Naive B cell (primary cell): ENCODE measurements at places on chromosomes 4 and X. TPM values are rescaled to one million over a fixed set of nuclear protein-coding genes. Genes with fewer than 3 reads are reported as not detected.
A peak's percentile ranks its signal among the peaks of the same experiment; 100 is the strongest.

GRCh38 chrX:68204521-68205038 is 228.7 kb downstream of the OPHN1 start:
- DNase-seq = no peak

GRCh38 chr4:47668810-47669408 is 169.0 kb downstream of the CORIN start:
- peak; percentile 25 for DNase-seq

GRCh38 chr4:152785639-152786615 is 6.2 kb downstream of the ARFIP1 start:
- DNase-seq = no peak

DNA sequence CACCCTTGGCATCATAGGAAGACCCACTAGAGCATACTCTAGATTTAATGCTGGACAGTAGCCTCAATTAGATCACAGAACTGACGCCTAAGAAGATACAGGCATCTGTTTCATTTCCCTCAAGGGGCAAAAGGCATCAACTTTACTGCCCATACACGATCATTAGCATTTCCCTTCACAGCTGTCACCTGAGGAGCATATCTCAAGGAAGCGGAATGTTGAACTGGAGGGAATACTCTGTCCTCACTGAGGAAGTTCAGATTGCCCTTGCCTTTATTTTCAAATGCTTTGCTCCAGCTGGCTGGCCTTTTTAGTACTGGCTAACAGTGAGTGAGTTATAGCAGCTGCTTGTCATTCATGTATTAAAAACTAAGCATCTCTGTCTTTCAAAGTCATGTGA is 508.4 kb upstream of the GALNT7 start:
- no peak for DNase-seq

- DNase-seq = no peak
These were observed 2.5 kb downstream of the FGF5 start for GRCh38 chr4:80268936-80269335.

DNA sequence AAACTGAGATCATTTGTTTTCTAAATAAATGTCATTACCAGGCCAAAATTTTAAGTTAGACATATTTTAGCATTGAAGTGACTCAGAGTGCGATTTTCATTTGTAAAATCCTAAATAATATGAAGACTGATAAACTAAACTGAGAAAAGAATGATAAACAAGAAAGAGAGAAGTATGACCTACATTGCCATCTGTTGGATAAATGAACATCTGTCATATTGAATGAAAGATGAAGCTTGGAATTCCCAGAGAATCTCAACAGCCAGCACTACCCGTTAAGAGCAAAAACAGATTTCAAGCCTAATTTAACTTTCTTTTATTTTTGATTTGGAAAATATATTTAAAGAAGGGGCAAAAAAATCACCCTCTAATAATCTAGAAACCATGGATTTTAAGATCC is 591.0 kb upstream of the ATOH1 start:
- no peak for DNase-seq

- no peak for DNase-seq
These were observed 132.6 kb downstream of the GLUD2 start for GRCh38 chrX:121179972-121180371.

DNA sequence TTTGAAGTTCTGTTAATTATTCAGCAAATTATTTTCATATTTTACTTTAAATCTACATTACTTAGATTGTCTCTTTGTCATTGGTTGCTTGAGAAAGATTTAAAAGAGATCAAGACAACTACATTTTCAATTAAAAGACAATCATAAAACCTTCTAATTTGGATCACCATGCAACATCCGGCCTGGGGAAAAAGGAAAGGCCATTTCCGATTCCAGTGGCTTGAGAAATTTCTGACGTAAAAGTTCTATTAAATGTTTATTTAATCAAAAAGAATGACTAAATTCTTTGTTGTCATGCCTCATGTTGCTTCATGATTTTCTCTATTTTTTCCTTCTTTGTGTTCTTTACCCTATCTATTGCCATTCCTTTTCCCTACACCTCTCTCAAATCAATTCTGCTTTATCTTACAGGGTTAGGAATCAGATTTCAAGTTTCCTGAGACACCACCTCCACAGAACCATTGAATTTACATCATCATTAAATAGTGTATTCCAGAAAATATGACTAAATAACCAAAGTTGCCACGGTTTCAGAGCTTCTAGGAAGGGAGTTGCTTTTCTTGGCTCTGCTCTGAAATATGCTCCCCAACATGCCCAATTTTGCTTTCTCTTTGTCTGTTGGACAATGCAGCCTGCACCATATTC is 124.6 kb upstream of the ACSL4 start:
- DNase-seq = no peak

GRCh38 chrX:83509254-83509801 is 1.2 kb downstream of the POU3F4 start:
- no peak for DNase-seq

The MAGEA2B gene
- polyA plus RNA-seq = not detected

GRCh38 chrX:31392513-31392912 is 320.7 kb upstream of the FTHL17 start:
- DNase-seq = no peak

DNA sequence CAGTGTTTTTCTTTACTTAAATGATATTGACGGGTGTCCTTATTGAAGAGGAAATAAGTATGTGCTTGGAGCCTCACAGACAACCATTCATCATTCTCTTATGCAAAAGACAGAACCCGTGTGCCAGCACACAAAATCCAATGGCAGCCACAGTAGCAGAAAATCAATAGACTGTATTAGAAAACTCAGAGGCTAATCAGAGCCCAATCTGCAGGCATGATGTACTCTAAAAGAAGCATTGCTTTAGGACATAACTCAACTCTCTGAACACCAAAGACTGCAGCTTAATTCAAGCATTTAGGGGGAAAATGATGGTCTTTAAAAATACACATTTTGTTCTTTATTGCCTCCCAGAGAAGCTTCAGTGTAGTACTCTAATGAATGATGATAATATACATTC is 476.9 kb downstream of the PDHA2 start:
- no peak for DNase-seq

- no peak for DNase-seq
These were observed 108.4 kb upstream of the AFAP1 start for GRCh38 chr4:8047837-8048678.

DNA sequence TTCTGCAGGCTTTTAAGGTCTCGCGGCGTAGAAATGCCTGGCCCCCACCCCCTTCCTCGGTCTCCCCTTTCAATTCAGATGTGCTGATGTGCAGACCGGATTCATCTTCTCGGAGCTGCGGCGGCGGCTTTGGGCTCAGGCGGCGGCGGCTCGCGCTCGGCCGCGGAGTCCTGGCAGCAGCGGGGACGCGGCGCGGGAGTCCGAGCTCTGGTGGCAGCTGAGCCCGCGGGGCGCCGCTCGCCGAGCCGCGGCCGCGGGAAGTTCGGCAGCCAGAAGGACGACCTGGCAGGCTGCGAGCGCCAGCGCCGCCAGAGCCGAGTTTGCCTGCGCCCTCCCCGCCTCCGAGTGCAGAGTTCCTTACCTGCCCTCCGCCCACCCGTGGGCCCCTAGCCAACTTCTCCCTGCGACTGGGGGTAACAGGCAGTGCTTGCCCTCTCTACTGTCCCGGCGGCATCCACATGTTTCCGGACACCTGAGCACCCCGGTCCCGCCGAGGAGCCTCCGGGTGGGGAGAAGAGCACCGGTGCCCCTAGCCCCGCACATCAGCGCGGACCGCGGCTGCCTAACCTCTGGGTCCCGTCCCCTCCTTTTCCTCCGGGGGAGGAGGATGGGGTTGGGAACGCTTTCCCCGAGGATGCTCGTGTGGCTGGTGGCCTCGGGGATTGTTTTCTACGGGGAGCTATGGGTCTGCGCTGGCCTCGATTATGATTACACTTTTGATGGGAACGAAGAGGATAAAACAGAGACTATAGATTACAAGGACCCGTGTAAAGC is 448 bp downstream of the TLL1 start:
- DNase-seq = no peak

GRCh38 chrX:20383477-20383876 is 116.8 kb upstream of the RPS6KA3 start:
- DNase-seq = no peak

GRCh38 chr4:124757126-124757525 is 44.6 kb upstream of the ANKRD50 start:
- DNase-seq = no peak

DNA sequence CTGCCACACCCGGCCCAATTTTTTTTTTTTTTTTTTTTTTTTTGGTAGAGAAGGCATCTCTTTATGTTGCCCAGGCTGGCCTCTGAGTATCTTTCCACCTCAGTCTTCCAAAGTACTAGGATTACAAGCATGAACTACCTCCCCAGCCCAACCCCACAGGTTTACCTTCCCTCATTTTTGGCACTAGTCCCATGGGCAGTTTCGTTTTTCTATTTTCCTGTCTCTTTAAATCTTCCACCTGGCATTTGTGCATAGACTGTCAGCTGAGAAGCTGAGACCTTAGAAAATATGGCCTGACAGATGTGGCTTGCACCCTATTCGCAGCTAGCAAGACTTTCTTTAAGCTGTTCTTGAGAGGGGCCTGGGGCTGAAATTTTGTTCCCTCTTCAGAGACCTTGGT is 27.9 kb downstream of the TNIP2 start:
- no peak for DNase-seq

The MAGEA2 gene
- not detected for polyA plus RNA-seq

DNA sequence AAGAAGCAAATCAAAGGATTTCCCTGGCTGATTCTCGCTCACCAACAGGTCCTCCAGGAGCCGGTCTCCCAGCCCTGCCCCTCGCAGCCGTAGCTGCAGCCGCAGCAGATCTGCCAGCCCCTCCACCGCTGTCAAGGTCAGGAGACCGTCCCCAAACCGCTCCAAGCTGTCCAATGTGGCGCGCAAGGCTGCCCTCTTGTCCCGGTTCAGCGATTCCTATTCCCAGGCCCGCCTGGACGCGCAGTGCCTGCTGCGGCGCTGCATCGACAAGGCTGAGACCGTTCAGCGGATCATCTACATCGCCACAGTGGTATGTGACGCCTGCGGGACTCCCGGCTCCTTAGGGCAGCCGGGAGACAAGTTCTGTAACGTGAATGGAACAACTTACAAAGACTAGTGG is 25.6 kb downstream of the SPATA18 start:
- DNase-seq = no peak

DNA sequence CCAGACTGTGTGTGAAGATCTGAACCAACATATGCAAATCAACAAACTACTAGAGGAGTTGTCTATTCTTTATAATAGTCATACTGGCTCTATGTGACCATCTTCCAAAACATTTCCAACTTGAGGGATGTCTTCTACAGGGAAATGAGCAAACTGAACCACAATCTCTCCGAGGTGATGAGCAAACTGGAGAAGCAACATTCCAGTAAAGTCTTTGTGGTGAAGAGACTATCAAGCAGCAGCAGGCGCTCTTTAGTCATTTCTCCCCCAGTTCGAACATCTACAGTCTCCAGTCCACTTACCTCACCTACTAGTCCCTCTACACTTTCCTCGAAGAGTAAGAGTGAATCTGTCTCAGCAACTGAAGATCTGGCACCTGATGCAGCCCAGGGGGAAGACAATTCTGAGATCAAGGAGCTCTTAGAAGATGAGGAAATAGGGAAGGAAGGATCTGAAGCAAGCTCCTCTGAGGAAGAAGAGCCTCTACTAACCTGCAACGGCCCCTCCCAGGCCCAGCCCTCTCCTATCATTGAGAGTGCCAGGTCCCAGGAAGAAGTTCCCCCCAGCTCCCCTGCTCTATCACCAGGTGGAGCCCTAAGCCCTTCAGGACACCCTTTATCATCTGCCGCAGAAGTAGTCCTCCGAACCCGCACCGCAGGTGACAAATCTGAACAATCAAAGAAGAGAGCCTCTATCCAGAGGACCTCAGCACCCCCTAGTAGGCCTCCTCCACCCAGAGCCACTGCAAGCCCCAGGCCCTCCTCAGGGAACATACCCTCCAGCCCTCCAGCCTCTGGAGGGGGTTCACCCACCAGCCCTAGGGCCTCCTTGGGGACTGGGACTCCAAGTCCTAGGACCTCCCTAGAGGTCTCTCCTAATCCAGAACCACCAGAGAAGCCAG is 98.1 kb downstream of the HNRNPD start:
- no peak for DNase-seq

- no peak for DNase-seq
These were observed 132.8 kb downstream of the SLIT2 start for GRCh38 chr4:20384456-20384855.

The PCDH19 gene
- polyA plus RNA-seq = not detected

DNA sequence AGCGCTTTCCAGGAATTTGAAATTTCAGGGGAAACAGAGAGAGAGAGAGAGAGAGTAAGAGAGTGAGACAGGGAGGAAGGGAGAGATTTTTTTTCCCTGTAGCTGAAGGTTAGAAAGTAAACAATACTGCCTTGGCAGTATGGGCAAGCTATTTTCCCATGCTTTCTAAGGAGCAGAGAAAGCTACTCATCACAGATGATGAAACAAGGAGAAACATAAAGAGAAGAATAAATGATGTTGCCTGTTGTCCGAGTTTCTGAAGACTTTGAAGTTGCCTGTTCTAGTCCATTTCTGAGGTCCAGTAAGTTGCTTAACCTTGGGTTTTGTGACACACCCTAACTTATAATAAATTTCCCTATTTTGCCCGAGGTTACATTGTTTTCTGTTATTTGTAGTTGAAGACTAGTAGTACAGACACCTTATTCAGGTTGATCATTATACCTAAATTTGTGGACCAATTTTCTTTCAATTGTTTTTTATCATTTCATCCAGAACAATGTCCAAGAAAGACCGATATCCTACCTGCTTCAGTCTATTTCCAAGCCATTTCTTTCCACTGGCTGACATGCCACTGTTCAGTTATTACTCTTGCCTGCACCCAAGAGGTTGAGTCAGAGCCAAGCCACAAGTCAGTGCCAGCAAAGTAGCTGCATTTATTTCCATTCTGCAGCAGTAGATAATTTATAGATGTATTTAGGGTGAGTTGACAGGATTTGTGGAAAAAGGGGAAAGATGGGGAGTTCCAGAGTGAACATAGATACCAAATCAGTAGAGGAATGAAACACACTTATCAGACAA is 49.7 kb upstream of the SLC16A2 start:
- DNase-seq = no peak

DNA sequence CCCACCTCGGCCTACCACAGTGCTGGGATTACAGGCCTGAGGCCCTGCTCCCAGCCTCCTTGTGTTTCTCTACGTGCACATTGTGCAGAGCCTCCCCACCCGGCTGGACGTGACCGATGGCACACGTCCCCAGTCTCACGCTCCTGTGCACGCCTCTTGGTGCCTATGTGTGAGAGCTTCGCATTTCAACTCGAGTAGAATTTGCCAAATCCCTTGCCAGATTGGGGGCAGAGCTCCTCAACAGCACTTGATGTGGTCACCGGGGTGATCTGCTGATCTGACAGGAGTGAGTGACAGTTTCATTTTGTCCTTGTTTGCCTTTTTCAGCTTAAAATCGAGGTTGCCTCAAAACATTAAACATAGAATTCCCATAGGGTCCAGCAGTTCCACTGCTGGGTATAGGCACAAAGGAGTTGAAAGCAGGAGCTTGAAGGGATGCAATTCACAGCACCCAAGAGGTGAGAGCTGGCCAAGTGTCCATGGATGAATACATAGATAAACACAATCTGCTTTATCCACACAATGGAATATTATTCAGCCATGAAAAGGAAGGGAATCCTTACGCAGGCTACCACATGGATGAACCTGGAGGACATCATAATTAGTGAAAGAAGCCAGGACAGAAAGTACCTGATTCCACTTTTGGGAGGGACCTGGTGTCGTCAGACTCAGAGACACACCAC is 17.6 kb downstream of the TMEM187 start:
- no peak for DNase-seq

- DNase-seq = no peak
These were observed 29.5 kb upstream of the C4orf54 start for GRCh38 chr4:99687120-99687519.

The CXCL13 gene
- not detected for polyA plus RNA-seq

The RS1 gene
- not detected for polyA plus RNA-seq

- DNase-seq = no peak
These were observed 2.0 kb upstream of the THAP9 start for GRCh38 chr4:82898322-82899243.
